ENCODE measurements at places on chromosomes 1 and 21. TPM values are rescaled to one million over a fixed set of nuclear protein-coding genes. Genes with fewer than 3 reads are reported as not detected.
A peak's percentile ranks its signal among the peaks of the same experiment; 100 is the strongest.

DNA sequence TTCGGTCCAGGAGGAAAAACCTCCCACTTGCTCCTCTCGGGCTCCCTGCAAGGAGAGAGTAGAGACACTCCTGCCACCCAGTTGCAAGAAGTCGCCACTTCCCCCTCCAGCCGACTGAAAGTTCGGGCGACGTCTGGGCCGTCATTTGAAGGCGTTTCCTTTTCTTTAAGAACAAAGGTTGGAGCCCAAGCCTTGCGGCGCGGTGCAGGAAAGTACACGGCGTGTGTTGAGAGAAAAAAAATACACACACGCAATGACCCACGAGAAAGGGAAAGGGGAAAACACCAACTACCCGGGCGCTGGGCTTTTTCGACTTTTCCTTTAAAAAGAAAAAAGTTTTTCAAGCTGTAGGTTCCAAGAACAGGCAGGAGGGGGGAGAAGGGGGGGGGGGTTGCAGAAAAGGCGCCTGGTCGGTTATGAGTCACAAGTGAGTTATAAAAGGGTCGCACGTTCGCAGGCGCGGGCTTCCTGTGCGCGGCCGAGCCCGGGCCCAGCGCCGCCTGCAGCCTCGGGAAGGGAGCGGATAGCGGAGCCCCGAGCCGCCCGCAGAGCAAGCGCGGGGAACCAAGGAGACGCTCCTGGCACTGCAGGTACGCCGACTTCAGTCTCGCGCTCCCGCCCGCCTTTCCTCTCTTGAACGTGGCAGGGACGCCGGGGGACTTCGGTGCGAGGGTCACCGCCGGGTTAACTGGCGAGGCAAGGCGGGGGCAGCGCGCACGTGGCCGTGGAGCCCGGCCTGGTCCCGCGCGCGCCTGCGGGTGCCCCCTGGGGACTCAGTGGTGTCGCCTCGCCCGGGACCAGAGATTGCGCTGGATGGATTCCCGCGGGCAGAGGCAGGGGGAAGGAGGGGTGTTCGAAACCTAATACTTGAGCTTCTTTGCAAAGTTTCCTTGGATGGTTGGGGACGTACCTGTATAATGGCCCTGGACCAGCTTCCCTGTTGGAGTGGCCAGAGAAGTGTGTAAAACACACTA, 45.3 kb downstream of the MRPL39 start:
- H3K4me3 ChIP-seq, result peak overlapping the region; percentile 86
- no peaks in the 10 kb centered on the region for H3K36me3 ChIP-seq
- H3K27ac ChIP-seq, result peak overlapping the region; percentile 91
- H3K4me1 ChIP-seq, result peaks cover 3% of the 10 kb centered on the region
- H3K27me3 ChIP-seq, result no peaks in the 10 kb centered on the region
- DNase-seq, result peak; percentile 83

DNA sequence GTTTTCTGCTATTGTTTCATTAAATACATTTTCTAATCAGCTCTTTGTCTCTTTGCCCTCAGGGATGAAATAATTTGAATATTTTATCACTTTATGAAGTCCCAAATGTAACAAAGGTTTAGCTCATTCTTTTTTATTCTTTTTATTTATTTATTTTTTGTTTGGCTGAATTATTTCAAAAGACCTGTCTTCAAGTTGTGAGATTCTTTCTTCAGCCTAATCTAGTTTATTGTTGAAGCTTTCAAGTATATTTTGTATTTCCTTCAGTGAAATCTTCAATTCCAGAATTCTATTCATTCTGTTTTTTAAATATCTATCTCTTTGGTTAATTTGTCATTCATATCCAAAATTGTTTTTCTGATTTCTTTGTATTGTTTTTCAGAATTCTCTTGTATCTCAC, 10.8 kb downstream of the LY9 start:
- no peaks in the 10 kb centered on the region for H3K4me1 ChIP-seq
- no peak overlapping the region for H3K4me3 ChIP-seq
- H3K36me3 ChIP-seq, result no peaks in the 10 kb centered on the region
- no peak overlapping the region for H3K27ac ChIP-seq

GRCh38 chr1:119779869-119780356, 11.2 kb upstream of the HMGCS2 start:
- H3K27ac ChIP-seq, result no peak overlapping the region
- H3K4me1 ChIP-seq, result no peaks in the 10 kb centered on the region
- no peak for DNase-seq
- no peak overlapping the region for H3K4me3 ChIP-seq
- no peaks in the 10 kb centered on the region for H3K36me3 ChIP-seq

GRCh38 chr21:46480466-46480865, 21.8 kb downstream of the DIP2A start:
- no peaks in the 10 kb centered on the region for H3K4me1 ChIP-seq
- H3K27ac ChIP-seq, result no peak overlapping the region
- H3K27me3 ChIP-seq, result no peaks in the 10 kb centered on the region
- H3K4me3 ChIP-seq, result no peak overlapping the region

DNA sequence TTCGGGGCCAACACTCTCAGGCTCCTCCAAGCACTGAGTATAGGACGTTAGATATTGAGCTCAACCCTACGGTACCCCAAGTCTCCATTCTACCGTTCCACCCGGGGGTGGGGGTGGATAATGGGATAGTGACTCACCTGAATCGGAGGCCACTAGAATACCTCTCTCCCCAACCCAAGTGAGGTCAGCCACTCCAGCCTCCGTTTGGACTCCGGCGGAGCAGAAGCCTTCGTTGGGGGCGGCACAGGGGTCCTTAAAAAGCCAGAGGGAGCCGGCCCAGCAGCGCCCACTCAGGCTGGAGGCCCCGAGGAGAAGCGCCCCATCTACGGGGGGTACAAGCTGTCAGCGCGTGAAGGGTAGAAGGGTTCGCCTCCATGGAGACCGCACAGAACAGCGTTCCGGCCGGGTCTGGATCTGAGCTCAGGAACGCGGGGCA, 556 bp downstream of the WDR77 start:
- H3K4me1 ChIP-seq, result peaks cover 29% of the 10 kb centered on the region
- peak overlapping the region; percentile 70 for H3K27ac ChIP-seq
- no peak for DNase-seq
- H3K27me3 ChIP-seq, result no peaks in the 10 kb centered on the region
- H3K36me3 ChIP-seq, result peaks cover 26% of the 10 kb centered on the region

DNA sequence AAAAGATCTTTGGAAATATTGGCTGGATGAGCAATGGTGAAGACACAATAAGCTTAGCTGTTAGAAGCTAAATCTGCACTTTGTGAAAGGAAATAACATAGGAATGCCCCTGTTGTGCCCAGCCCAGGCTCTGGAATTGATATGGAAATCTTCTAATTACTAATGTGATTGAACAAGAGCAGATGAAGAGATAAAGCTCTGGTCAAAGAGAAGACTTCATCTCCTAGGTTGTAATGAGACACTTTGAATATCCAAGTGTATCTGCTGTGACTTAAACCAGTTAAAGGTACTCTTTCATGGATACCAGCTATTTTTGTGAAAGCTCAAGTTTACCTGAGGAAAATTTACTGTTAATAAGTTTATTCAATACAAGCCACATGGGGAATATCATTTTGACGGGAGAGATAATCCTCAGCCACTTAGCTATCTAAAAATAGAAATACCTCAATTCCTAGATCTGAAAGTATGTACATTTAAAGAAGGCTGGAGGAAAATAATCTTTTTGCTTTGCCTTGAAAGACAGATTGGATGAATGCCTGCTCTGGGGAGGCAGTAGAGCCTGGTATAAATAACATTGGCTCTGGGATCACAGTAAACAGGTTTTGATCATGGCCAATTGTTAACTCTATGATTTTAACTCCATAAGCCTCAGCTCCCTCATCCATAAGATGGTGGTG, 494.0 kb upstream of the B3GALT2 start:
- no peak for DNase-seq
- H3K36me3 ChIP-seq, result no peaks in the 10 kb centered on the region
- H3K27ac ChIP-seq, result no peak overlapping the region
- H3K27me3 ChIP-seq, result no peaks in the 10 kb centered on the region
- no peak overlapping the region for H3K4me3 ChIP-seq

- H3K27ac ChIP-seq, result no peak overlapping the region
- peaks cover 2% of the 10 kb centered on the region for H3K36me3 ChIP-seq
- H3K4me1 ChIP-seq, result peaks cover 20% of the 10 kb centered on the region
- H3K4me3 ChIP-seq, result no peak overlapping the region
These were observed 15.7 kb upstream of the RASSF5 start for GRCh38 chr1:206491616-206492015.

GRCh38 chr1:15953791-15954241, 22.1 kb downstream of the ZBTB17 start:
- no peak overlapping the region for H3K4me3 ChIP-seq
- peaks cover 54% of the 10 kb centered on the region for H3K4me1 ChIP-seq
- H3K27me3 ChIP-seq, result no peaks in the 10 kb centered on the region
- peaks cover 5% of the 10 kb centered on the region for H3K36me3 ChIP-seq
- no peak for DNase-seq
- peak overlapping the region; percentile 98 for H3K27ac ChIP-seq

DNA sequence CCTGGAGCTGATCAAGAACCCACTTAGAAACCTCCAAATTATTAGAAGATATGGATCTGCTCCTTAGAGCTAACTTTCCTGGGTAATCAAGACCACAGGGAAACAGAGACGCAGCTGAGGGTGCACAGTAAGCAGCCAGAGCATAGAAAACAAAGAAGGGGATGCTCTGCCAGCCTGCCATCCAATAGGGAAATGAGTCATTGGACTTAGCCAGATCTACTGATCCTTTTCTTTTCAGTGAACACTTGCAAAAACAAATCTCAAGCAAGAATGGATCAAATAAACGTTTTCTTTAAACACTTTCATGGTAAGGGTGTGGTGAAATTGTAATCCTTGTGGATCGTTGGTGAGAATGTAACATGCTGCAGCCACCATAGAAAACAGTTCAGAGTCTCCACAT, 474.0 kb downstream of the LTN1 start:
- peaks cover 13% of the 10 kb centered on the region for H3K4me1 ChIP-seq
- H3K27me3 ChIP-seq, result no peaks in the 10 kb centered on the region
- DNase-seq, result no peak
- H3K36me3 ChIP-seq, result no peaks in the 10 kb centered on the region

GRCh38 chr1:184518736-184519357, 132.0 kb downstream of the C1orf21 start:
- H3K4me1 ChIP-seq, result no peaks in the 10 kb centered on the region
- no peak overlapping the region for H3K4me3 ChIP-seq
- no peaks in the 10 kb centered on the region for H3K36me3 ChIP-seq
- H3K27ac ChIP-seq, result no peak overlapping the region

DNA sequence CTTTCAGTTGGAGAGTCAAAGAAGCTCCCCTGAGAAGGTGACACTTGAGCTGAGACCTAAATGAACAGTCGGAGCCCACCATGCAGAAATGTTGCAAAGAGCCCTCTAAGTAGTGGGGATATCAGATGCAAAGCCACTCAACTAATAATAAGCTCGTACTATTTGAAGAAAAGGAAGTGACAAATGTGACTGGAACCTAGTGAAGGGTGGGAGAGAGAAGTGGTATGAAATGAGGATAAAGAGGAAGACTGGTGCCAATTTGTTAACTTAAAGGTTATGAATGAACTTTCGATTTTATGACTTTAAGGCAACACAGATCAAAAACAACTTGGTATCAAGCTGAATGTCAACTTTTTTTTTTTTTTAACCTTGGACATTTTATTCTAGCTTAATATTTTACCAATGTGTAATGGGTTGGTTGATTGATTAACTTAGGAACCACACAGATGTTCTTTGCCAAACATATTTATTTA, 14.7 kb downstream of the LYPLAL1 start:
- H3K27me3 ChIP-seq, result no peaks in the 10 kb centered on the region
- H3K4me1 ChIP-seq, result peaks cover 8% of the 10 kb centered on the region

GRCh38 chr1:27643600-27644368, 8.8 kb upstream of the FGR start:
- H3K27me3 ChIP-seq, result no peaks in the 10 kb centered on the region
- H3K36me3 ChIP-seq, result no peaks in the 10 kb centered on the region
- H3K4me1 ChIP-seq, result no peaks in the 10 kb centered on the region

- H3K27me3 ChIP-seq, result no peaks in the 10 kb centered on the region
- no peak for DNase-seq
- no peak overlapping the region for H3K27ac ChIP-seq
- H3K36me3 ChIP-seq, result peaks cover 12% of the 10 kb centered on the region
These were observed 1.8 kb upstream of the DUSP12 start for GRCh38 chr1:161747801-161748200.

GRCh38 chr1:171167785-171168184, 17.3 kb upstream of the FMO2 start:
- no peaks in the 10 kb centered on the region for H3K4me1 ChIP-seq
- H3K4me3 ChIP-seq, result no peak overlapping the region
- no peak for DNase-seq
- H3K27ac ChIP-seq, result no peak overlapping the region
- no peaks in the 10 kb centered on the region for H3K27me3 ChIP-seq

DNA sequence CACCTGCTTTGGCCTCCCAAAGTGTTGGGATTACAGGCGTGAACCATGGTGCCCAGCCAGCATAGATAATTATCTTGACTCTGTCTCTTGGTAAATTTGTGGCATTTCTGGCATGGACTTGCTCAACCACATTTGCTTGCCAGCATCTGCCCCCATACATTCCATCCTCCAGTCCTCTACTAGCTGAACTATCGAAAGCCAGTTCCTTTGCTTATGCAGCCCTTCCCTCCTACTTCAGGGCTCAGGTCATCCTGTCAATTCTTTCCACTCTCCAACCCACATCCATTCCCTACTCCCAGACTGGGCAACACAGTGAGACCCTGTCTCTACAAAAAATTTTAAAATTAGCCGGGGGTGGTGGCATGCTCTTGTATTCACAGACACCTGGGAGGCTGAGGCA, 13.0 kb upstream of the UQCRHL start:
- no peaks in the 10 kb centered on the region for H3K36me3 ChIP-seq
- no peaks in the 10 kb centered on the region for H3K4me1 ChIP-seq
- DNase-seq, result no peak
- no peaks in the 10 kb centered on the region for H3K27me3 ChIP-seq
- no peak overlapping the region for H3K27ac ChIP-seq

DNA sequence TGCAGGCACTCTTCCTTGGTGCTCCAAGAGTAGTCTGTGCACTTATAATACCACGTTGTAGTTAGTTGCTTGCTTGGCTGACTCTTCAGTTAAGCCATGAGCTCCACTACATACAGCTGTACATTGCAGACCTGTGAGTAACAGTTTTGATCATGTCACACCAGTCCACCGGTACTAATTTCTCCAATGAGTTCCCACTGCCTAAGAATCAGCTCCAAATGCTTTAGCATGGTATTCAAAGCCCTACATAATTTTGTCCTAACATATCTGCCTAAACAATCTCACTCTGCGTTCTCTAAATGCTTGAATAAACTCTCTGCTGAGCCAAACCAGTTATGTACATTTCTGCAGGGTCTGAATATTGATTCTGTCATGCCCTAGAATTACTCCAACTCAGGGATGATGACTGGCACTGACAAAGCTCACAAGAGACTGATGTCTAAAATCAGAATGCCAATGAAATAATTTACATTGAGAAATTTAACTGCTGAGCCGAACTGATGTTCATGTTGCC, 200.7 kb downstream of the LHX8 start:
- no peak overlapping the region for H3K4me3 ChIP-seq
- no peaks in the 10 kb centered on the region for H3K36me3 ChIP-seq
- no peaks in the 10 kb centered on the region for H3K4me1 ChIP-seq
- no peak overlapping the region for H3K27ac ChIP-seq
- H3K27me3 ChIP-seq, result no peaks in the 10 kb centered on the region

CLCNKA gene
- total RNA-seq, result not detected

CD5L gene
- not detected for total RNA-seq

SH3D21 gene
- 1.3 TPM for total RNA-seq

FCRL2 gene
- total RNA-seq, result not detected

SLAMF8 gene
- total RNA-seq, result 6.7 TPM

URB2 gene
- 1.8 TPM for total RNA-seq

FCAMR gene
- not detected for total RNA-seq

TLR5 gene
- 3.9 TPM for total RNA-seq

XCL2 gene
- total RNA-seq, result not detected

CLEC20A gene
- total RNA-seq, result not detected

SLC16A4 gene
- 5.6 TPM for total RNA-seq
